ENCODE measurements at places on chromosomes 4 and X.

DNA sequence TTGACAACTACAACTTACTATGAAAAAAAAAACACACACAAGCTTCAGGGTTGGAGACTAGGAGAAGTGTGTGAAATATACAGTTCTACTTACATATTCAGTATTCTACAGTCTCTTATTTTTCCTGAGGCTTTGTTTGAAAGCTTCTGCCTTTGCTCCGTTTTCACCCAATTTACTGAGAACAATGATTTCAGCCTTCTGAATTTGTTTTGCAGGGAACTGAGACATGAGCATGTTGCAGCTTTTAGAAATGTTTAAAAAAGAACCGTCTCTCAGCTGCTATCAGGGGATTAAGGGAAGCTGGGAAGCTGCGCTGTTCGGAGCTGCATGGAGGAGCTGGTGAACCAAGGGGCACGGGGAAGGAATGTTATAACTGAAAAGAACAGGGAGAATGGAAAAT lies 85.7 kb downstream of the QDPR start:
- no peak overlapping the region for H3K4me3 ChIP-seq
- H3K36me3 ChIP-seq, result no peaks in the 10 kb centered on the region
- H3K27me3 ChIP-seq, result no peaks in the 10 kb centered on the region
- DNase-seq, result no peak

DNA sequence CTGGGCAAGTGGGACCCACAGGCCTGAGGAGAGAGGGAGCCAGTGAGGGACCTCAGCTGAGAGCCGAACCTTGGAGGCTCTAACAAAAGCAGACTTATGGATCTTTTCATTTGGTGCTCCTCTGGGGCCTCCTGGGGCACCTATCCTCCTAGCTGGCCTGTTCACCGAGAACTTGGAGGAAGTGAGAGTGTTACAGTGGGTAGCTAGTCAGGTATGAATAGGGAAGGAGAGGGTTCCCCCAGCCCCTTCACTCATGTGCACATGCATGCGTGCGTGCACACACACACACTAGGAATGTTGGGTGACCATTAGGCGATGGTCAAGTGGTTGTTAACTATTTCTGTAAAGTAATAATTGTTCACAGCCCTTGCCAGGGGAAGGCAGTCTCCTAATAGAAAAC lies 18.6 kb upstream of the TMEM185A start:
- H3K4me1 ChIP-seq, result no peaks in the 10 kb centered on the region
- no peaks in the 10 kb centered on the region for H3K27me3 ChIP-seq
- H3K27ac ChIP-seq, result no peak overlapping the region
- no peak overlapping the region for H3K4me3 ChIP-seq
- DNase-seq, result no peak

DNA sequence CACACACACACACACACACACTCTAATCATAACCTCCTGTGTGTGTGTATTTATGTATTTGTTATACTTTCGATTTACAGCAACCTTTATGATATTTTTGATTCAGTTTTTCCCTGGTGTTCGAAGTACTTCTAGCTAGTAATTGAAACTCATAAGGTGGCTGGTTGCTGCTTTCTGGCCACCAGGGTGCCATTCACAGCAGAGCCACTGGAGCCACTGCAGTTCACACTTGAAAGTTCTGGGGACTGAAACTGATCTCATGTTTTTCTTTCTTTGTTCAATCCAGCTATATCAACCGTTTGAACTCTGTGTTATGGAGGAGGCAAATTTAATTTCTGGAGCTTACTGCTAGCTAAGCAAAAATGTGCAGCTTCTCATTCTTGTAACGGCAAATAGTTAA lies 419.4 kb downstream of the ADGRL3 start:
- H3K27ac ChIP-seq, result no peak overlapping the region
- no peaks in the 10 kb centered on the region for H3K36me3 ChIP-seq
- no peak for DNase-seq
- no peaks in the 10 kb centered on the region for H3K27me3 ChIP-seq

- H3K36me3 ChIP-seq, result no peaks in the 10 kb centered on the region
- H3K4me3 ChIP-seq, result no peak overlapping the region
These were observed 159.6 kb downstream of the TET2 start for GRCh38 chr4:105306158-105306781.

GRCh38 chr4:48008021-48008596 lies 8.4 kb downstream of the CNGA1 start:
- no peak overlapping the region for H3K4me3 ChIP-seq
- no peak for DNase-seq
- H3K27ac ChIP-seq, result no peak overlapping the region
- H3K4me1 ChIP-seq, result no peaks in the 10 kb centered on the region
- no peaks in the 10 kb centered on the region for H3K36me3 ChIP-seq

DNA sequence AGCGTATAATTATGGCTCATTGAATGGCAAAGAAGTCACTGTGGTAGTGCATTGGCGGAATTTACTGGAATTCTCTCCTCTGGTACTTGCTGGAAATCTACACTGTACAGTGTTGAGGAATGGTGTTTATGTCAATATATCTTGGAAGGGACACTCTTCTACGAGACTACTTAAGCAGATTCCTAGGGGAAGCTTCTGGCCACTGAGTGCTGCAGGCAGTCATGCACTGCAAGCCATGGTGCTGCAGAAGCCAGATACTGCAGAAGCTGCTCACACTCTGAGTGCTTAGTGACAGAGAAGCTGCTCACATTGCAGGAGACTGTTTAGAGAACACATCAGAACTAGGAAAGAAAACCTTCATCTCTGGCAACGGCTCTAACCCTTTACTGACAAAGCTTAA lies 725.0 kb downstream of the CCSER1 start:
- no peaks in the 10 kb centered on the region for H3K27me3 ChIP-seq
- no peak overlapping the region for H3K4me3 ChIP-seq
- no peaks in the 10 kb centered on the region for H3K4me1 ChIP-seq
- DNase-seq, result peak; percentile 54

DNA sequence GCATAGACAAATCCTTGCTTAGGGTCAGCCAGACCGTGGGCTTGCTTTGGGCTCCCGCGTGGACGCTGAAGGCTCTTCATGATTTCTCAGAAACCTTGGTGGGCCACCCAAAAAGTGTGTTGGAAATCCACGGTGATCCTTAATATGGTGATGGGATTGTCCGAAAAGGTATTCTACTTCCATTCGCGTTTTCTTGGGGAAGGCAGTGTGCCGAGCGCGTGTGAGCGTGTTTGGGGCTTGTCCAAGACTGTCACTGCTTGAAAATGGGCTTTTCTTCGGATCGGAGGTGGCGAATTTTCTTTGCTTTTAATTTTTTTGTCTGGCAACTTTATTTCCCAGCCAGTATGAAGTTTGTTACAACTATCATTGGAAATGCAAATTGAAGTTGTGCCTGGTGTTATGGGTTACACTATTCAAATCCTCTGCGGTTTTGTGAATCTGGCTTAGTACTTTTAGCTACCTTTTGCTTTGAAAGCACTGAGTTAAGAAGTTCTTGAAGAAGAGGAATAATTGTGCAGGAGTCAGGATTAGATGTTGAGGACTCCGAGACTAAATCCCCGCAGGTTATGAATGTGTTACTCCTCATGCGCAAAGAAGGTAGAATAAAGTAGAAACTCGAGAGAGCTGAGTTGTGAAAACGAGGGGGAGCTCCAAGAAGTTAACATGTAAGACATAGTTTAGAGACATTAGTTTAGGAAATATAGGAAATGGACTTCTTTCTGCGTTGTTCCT lies 3.2 kb downstream of the SPRY1 start:
- peak; percentile 28 for DNase-seq
- H3K27me3 ChIP-seq, result no peaks in the 10 kb centered on the region
- H3K27ac ChIP-seq, result peak overlapping the region; percentile 89
- H3K4me1 ChIP-seq, result peaks cover 18% of the 10 kb centered on the region
- peak overlapping the region; percentile 73 for H3K4me3 ChIP-seq

DNA sequence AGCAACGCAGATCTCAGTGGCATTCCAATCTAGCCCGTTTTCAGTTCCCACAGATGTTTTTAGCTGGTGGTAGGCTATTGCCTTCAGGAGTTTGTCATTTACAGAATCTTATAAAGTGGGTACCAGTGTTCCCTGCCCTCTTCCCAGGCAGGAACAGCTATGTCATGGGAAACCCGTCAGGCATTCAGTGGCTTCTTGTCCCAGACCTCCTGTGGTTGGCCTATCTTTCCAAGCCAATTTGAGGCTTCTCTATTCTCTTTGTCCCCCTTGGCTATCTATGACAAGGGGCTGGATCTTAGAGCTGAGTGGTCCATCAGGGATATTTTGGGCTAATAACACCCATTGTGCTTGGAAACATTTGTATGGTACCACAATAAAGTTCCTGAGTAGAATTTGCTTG lies 33.6 kb upstream of the RPL34 start:
- no peak for DNase-seq
- H3K27me3 ChIP-seq, result no peaks in the 10 kb centered on the region
- H3K27ac ChIP-seq, result no peak overlapping the region
- H3K36me3 ChIP-seq, result no peaks in the 10 kb centered on the region

DNA sequence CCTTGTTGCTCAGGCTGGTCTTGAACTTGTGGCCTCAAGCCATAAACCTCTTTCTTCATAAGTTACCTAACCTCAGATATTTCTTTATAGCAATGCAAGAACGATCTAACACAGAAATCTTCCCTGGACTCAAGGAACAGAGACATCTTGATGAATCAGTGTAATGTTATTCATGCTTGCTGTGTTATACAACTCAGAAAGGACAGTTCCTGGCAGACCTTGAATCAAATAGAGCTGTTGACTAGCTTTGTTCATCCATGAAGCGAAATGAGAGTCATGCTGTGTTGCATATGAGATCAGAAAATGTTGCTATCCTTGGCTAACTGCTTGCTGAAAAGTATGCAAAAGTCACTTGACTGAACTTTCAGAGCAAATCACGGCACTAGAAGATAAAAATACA lies 72.6 kb upstream of the ARHGAP24 start:
- H3K27ac ChIP-seq, result no peak overlapping the region
- H3K4me3 ChIP-seq, result no peak overlapping the region

DNA sequence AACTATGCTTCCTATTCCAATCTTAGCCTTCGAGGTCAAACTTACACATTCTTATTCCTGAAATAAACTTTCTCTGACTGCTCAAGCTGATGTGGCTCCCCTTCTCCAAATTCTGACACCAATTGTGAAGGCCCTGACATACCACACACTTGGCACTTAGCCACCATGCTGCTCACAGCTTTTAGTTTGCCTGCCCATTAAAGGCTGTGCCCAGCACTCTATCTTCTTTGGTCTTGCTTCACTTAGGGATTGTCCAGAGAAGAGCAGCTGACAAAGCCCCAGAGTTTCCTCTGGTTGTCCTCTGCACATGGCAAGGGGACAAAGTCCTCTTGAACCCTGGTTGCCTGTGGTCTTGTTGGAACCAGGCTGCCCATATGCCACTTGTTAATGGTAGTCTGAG lies 126.1 kb downstream of the ARHGEF9 start:
- peak; percentile 50 for DNase-seq
- peaks cover 10% of the 10 kb centered on the region for H3K4me1 ChIP-seq
- peak overlapping the region; percentile 66 for H3K27ac ChIP-seq
- no peak overlapping the region for H3K4me3 ChIP-seq

DNA sequence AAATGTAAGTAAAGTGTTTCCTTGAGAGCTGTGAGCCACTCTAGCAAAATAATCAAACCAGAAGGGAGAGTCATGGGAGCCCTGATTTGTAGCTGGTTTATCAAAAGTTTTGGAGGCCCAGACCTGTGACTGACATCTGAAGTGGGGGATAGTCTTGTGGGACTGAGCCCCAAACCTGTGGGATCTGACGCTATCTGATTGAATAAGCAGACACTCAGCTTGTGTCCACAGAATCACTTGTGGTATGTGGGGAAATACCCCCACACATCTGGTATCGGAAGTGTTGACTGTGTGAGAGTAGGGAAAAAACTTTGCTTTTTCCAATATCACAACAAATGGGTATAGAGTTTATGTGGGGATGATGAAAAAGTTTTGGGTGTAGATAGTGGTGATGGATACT lies 35.4 kb downstream of the FUNDC1 start:
- no peaks in the 10 kb centered on the region for H3K27me3 ChIP-seq
- no peaks in the 10 kb centered on the region for H3K36me3 ChIP-seq
- H3K27ac ChIP-seq, result no peak overlapping the region

DNA sequence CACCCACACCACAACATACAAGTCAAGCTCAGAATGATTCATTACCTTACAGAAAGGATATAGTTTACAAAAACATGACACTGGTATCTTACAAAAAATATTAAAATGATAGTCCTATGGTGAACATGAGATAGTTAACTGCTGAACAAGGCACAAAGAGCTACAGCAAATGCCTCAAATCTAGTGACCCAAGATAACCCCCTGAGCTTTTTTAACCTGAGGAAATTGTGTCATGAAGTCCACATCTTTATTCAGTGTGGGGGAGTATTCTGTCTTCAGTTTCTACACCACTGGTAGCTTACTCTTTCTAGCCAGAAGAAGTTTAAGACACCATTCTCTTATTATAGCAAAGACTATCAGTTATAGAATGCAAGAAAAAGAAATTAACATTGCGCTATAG lies 218.7 kb downstream of the MAPK10 start:
- no peaks in the 10 kb centered on the region for H3K27me3 ChIP-seq
- H3K4me1 ChIP-seq, result no peaks in the 10 kb centered on the region
- no peak overlapping the region for H3K27ac ChIP-seq
- no peak for DNase-seq
- H3K36me3 ChIP-seq, result no peaks in the 10 kb centered on the region

GRCh38 chrX:154596290-154596929 lies 11.5 kb downstream of the CTAG1A start:
- H3K4me1 ChIP-seq, result no peaks in the 10 kb centered on the region
- no peak overlapping the region for H3K4me3 ChIP-seq
- H3K27me3 ChIP-seq, result no peaks in the 10 kb centered on the region
- peak; percentile 70 for DNase-seq
- H3K27ac ChIP-seq, result no peak overlapping the region

Measured in cardiac muscle cell (in vitro differentiated cells and primary cell).